ENCODE measurements at places on chromosomes 3 and 15.

DNA sequence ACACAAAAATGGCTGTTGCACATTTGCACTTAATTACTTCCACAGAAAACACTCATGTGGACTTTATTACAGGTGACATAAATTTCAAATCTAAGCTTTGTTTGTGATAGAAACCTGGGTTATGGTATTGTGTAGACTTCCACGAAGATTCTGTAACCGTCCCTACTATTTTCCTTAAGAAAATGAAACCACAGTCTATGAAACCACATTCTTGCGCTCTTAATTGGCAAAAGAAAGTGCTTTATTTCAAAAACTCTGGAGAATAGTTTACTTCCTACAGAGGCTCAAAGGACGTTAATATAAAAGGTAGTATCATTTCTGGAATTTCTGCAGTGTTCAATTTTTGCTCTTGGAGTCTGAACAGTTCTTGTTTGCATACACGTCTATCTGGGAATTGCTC is 123.4 kb downstream of the TIGIT start:
- DNase-seq, result no peak

GRCh38 chr3:114308830-114309229 is 15.0 kb downstream of the TIGIT start:
- no peak for DNase-seq

DNA sequence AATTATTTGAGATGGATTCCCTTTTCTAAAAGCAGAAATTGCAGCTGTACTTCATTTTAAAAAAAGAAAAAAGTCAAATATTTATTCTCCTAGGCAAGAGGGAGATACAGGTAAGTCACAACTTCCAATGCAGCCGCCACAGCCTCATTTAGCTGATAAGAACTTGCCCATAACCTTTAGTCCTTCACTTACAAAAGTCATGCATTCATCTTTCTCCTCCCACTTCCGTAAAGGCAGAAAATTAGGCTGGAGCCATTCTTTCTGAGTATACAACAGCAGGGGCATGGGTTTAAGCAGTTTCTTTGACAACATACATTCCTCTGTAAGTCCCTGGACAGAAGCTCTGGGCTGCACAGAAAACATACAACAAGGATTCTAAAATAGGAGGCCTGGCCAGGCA is 4.3 kb downstream of the SUCLG2 start:
- no peak for DNase-seq

DNA sequence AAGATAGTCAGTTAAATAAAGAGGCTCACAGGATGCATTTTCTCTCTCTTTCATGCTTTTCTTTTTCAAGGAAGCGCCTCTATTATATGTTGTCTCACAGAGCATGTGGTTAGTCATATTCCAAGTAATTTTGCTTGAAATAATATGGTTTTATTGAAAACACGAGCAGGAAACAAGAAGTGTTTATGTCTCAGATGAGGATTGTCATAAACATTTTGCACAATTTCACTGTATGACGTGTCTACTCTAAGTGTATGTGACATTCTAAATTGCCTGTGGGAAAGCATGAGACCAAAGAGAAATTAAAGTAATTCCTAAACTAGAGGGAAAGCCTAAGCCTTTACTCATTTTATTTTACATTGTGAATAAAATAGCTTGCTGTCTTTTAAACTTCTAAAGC is 818.6 kb downstream of the EPHA3 start:
- DNase-seq, result no peak

- no peak for DNase-seq
These were observed 64.3 kb downstream of the SLCO3A1 start for GRCh38 chr15:91917686-91918360.

- DNase-seq, result no peak
These were observed 76.2 kb downstream of the TGFBR2 start for GRCh38 chr3:30682434-30683155.

DNA sequence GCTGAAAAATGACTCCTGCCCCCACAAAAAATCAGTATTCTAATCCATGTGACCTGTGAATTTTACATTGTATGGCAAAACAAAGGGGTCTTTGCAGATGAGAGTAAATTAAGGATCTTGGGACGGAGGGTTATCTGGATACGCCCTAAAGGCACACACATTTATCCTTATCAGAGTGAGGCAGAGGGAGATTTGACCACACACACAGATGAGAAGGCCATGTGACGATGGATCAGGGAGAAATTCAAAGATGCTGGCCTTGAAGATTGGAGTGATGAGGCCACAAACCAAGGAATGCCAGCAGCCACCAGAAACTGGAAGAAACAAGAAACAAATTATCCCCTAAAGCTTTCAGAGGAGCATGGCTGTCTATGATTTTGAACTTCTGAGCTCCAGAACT is 288.5 kb downstream of the XXYLT1 start:
- no peak for DNase-seq

GRCh38 chr15:98763179-98763578 is 114.8 kb downstream of the IGF1R start:
- DNase-seq, result no peak

GRCh38 chr3:129576514-129577352 is 29.7 kb downstream of the PLXND1 start:
- peak; percentile 34 for DNase-seq

DNA sequence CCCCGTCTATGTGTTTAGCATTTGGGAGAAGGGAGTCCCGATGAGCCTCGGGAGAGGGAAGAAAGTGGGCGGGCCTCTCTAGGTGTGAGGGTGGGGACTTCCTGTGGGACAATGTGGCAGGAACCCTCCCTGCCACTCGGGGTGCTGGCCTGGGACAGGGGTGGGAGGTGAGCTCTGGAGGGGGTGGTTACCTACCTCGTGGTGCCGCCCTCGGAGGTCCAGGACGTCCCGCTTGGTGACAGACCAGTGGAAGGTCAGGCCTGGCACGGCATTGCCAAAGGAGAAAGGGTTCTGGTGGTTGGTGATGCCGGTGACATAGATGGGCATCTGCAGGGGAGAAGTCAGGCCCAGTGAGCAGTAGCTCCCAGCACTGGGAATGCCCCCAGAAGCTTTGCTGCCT is 83.5 kb downstream of the NUP210 start:
- no peak for DNase-seq

- no peak for DNase-seq
These were observed 260.7 kb downstream of the THSD4 start for GRCh38 chr15:71375934-71376333.

DNA sequence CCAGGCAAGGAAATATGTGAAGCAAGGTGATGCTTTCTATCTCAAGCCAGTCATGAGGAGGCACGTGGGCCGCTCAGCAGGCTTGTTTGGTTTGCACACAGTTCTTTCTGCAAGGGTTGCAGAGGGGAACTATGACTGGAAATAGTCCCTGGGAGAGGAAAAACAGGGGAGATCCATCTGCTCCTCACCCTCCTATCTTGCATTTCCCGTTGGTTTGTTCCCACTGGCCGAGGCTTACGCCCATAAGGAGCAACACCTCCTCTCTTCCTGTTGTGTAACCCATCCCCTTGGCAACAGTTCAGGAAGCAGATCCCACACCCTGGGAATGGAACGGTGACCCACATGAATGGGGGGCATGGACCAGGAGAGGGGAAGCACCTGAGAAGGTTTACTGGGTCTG is 72.1 kb upstream of the MAGI1 start:
- no peak for DNase-seq

- DNase-seq, result no peak
These were observed 151.1 kb upstream of the HES1 start for GRCh38 chr3:193984876-193985275.

DNA sequence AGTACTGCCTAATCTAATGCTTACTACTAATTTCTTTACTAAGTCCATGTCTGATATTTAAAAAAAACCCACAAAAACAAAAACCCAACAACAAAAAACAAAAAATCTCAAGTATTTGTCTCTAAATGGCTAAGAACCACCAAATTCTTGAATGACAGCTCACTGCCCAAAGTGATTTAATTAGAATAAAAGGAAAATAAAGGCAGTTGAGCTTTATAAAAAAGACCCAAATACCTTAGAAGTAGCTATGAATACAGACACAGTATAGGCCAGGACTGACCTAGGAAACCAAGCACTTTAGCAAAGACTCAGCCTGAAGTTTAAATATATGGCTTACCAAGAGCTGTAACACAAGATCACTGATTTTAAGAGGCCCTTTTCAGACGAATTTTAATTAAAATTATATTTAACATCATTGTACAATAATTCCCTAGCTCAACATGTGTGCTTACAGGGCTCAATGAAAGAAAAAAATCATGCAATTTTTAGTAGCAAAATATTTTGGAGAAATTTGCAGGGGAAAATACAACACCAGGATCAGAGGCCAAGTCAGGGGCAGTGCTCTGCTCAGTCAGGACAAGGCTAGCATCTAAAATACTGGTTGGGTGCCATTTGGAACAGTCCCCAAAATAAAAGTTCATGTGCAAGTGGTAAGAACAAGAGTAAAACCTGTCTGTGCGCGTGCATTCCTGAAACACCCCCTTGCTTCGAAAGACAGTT is 24.8 kb downstream of the UQCC5 start:
- no peak for DNase-seq

DNA sequence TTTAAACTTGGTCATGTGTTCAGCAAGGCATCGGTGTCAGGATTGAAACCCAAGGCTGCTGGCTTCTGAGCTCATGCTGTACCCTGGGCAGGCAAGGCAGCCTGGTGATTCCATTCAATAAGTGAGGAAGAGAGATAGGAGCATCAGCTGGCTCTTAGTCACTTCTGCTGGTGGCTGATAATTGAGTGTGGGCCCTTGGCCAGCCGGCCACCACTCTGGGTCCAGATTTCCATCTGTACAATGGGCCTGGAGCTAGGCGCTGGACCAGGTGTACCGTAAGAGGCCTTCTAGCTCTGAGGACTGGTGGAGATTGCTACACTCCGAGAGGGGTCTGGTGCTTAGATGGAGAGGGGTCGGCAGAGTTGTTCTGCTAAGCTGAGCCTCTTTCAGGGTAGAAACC is 4.3 kb downstream of the CD276 start:
- DNase-seq, result no peak

- DNase-seq, result no peak
These were observed 203.3 kb downstream of the CDIN1 start for GRCh38 chr15:36782681-36783080.

DNA sequence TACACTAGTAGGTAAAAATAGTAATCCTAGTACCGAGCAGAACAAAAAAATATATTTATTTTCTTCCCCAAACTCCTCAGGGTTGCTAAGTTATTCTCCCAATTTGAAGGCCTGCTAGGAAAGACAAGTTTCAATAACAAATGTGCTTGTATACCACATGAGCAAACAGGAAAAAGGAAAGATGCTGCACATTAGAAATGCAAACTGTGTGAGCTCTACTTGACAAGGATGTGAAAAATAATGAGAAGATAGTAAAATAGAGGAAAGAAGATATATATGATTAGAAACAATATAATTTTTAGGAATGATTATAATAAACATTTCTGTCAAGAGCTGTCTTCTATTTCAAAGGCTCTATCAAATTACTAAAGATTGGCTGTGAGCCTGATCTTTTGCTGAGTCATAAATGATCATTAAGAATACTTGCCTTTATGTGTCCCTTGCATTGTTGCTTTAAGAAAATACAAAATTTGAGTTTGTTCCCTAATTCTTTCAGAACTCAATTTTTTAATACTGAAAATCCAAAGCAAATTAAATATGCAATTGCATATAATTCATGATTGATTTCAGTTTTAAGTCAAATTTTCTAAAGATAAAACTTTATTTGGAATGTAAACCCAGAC is 174.2 kb downstream of the NEK10 start:
- DNase-seq, result no peak

DNA sequence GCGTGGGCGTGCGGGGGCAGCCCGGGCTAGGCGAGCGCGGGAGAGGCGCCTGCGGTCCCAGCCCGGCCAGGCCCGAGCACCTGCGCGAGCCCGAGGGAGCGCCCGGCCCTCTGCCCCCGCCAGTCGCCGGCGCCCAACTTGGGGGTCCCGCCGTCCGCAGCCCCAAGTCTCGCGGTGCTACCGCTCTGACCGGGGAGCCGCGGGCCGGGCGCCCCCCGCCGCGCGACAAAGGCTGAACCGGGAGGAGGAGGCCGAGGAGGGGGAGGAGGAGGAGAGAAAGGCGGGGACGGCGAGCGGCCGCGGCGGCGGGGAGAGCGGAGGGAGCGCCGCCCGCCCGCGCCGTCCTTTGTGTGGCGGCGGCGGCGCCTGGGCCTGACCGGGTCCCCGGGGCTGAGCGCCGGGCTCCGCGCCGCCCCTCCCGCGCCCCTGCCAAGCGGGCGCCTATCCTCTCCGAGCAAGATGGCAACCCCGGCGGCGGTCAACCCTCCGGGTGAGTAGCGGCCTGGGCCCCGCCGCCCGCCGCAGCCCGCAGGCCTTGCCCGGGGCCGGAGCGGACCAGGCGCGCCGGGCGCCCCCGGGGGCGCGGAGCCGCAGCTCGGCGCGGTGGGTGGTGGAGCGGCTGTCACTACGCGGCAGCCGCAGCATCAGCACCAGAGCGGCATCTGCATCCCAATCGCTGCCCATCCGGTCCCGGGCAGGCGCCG is at the start of gene ARNT2:
TSS of gene ARNT2 (plus strand) at position 326 of the 704 bp plus-strand sequence. CDS start at position 460, 134 bp downstream.
- no peak for DNase-seq

GRCh38 chr3:128395500-128396162 is 71.1 kb downstream of the DNAJB8 start:
- DNase-seq, result no peak

- no peak for DNase-seq
These were observed 37.5 kb upstream of the ZBTB38 start for GRCh38 chr3:141330718-141331376.

DNA sequence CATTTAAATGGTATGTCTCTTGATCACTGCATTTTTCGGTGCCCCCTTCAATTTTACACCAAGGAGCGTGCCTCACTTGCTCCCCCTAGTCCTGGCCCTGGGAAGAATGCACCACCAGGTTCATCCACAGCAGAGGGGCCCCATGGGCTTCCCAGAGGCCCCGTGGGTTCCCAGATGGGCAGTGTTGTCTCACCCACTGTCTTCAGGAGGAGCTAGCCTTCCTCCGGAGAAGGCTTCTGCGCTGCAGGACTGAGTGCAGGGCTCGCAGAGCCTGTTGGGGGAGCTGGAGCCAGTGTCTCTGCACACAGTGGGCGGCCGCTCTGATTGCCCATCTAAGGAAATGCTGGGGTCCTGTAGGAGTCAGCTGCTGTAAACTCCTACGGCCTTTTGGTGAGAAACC is 45.9 kb downstream of the POLR2M start:
- no peak for DNase-seq

GRCh38 chr15:70308735-70309434 is 211.2 kb upstream of the TLE3 start:
- DNase-seq, result no peak

GRCh38 chr3:150639262-150639661 is 36.1 kb downstream of the SELENOT start:
- no peak for DNase-seq

GRCh38 chr3:177835917-177836316 is 638.6 kb upstream of the TBL1XR1 start:
- DNase-seq, result no peak
